Panc1 (cell line): ENCODE measurements at places on chromosomes 13 and 19.

GRCh38 chr19:16013181-16013850, 63.0 kb upstream of the TPM4 start:
- DNase-seq, result no peak

- DNase-seq, result no peak
Measured at GRCh38 chr19:14182476-14182875, 23.5 kb downstream of the ADGRL1 start.

DNA sequence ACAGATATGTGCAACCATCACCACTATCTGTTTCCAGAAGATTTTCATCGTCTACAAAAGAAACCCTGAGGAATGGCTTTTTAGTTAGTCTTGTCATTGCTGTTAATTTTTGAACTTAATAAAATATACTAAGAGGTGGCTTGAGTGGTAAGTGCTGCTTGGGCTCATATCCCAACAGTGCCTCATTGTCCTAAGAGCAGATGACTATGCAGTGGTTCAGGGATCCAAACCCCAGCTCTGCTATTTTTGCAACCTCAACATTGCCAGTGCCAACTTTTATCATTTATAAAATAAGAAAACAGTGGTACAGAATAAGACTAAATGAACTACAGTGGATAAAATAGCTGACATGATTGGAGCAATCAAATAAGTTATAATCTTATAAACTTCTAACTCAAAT, 123.2 kb upstream of the SLC7A1 start:
- DNase-seq, result no peak

- DNase-seq, result no peak
Measured at GRCh38 chr19:3262362-3262761, 37.9 kb downstream of the CELF5 start.

- no peak for DNase-seq
Measured at GRCh38 chr19:44847144-44848035, 1.3 kb downstream of the NECTIN2 start.

DNA sequence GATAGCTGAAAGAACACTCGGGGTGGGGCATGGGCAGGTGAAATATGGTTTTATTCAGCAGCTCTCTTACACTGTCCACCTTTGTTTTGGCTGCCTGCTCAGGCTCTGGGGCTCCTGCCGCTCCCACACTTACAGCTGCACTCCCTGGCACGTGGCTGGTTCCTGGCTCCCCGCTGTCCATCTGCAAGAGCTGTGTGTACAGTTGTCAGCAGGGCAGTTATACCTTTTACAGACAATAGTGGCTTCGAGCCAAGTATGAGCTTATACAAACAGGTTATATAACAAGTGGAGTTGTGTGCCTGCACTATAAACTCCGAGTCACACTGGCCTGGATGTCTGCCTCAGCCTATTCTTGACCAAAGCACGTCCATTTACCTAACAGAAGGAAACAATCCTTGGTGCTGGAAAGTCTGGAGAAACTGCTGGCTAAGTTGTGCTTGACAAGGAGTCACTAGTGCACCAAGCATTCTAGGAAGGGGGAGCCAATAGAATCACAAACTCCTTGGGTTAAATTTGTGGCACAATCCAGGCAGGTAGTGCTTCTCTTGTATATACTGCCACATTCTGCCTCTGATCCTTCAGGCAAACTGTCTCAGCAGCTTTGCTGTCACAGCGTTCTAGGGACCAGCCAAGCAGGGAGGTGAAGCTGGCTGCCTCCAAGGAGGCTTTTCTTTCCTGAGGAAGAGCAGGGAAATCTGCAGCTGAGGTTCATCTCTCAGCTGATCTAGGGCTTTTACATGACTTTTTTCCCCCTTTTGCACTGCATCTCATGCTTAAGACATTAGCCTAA, 68.2 kb downstream of the NHLRC3 start:
- no peak for DNase-seq

DNA sequence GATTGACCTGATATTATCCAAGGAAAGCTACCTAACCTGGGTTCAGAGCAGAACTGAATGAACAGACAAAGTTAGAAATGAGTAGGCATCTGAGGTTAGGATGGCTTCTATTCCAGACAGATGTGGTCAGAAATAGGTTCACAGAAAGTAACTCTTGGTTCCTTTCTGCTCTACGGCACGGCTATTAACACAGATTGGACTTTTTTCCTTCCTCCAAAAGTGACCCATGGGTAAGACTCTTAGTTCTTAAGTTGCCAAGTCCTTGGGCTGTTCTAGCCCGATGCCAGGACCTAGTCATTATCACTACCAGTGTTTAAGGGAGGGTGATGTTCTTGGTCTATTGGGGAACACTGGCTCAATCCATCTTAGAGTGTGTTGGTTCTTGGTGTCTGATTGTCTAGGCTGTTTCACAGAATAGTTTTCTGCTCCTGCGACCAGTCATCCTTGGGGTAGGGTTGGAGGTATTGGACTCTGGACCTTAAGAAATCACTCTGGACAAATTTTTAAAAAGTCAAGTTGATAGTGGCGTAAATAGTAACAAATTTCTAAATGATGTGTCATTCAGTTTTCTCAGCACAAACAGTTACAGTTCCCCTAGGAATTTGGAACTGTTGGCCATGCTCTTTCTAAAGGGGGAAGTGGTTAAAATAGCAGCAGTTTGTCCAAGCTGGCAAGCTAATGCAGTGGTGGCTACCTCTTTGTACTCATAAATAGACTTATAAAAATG, 60.1 kb upstream of the MYCBP2 start:
- DNase-seq, result no peak

DNA sequence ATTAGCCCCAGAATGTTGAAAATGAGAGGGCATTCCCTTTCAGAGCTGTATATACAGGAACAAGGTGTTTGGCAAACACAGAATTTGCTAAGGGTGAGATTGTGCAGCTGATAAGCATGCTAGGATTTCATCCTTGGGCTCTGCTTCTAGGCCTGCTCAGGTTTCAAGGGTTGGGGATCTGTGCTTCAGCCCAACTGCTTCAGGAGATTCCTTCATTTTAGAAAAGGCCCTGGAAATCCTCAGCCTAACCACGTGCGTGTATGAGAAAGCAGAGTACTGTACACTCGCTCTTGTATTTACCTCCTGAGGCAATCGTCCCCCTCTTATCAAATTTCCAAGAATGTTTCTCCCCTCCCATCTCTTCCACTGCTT, 291.6 kb upstream of the ARGLU1 start:
- DNase-seq, result no peak

- no peak for DNase-seq
Measured at GRCh38 chr13:49627831-49628652, at the start of gene ARL11. ARL11 (plus strand) TSS chr13:49628507; CDS start chr13:49630448, 1,941 bp downstream.

DNA sequence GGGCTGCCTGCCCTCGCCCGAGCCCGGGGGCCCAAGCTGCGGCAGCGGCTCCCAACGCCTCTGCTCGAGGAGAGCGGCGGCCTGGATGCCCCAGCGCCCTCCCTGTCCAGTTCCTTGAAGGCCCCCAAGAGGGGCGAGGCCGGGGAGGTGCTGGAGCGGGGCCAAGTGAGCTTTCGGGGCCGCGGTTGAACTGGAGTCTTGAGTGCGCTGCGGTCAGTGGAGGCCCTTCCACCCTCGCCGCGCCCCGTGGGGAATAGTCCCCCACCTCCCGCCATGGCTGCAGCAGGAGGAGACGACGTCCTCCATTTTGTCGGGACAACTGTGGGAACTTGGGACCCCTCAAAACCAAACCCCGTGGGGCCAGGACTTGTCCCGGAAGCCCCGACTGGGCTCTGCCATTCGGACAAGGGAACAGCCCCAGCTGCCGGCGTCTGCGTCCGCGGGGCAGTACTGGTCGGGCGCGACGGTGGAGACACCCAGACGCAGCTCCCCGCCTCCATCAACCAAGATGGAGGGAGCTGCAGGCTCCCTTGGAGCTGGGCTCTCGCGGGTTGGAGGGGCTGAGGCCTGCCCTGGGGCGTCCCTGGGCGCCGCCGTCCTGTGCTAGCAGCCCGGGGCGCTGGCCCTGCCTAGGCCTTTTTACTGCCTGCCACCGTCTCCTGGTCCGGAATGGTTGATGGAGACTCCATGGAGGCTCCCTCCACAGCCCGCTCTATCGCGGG, 736 bp upstream of the ZMYM5 start:
- DNase-seq, result no peak

DNA sequence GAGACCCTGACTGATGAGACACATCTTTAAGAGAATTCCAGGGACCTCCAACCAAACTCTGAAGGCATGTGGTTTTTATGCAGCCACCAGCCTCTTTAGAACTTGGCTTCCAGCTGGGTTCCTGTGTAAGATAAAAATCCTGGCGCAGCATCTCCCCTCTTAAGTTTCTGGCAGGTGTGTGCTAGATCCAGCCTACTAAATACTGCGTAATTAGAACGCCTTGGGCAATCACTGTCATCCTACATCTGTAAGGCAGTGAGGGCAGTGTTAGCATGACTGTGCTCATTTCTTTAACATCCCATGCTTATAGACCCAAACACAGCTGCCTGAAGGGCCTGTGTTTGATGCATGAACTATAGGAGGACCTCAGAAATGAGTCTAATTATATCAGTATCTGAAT, 173.5 kb upstream of the OBI1 start:
- no peak for DNase-seq

DNA sequence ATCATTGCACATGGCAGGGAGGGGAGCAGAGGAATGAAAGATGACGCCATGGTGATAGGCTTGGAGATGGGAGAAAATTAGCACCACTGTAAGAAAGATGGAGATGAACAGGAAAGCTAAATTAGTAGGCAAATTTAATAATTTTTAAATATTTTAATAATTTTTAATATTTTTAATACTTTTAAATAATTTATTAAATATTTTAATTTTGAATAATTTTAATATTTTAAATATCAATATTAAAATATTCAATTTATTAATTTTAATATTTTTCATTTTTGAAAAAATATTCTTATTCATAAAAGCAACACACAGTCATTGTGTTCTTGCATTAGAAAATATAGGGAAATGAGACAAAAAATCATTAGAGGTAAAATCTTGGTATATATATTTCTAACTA, 15.9 kb upstream of the KL start:
- no peak for DNase-seq

DNA sequence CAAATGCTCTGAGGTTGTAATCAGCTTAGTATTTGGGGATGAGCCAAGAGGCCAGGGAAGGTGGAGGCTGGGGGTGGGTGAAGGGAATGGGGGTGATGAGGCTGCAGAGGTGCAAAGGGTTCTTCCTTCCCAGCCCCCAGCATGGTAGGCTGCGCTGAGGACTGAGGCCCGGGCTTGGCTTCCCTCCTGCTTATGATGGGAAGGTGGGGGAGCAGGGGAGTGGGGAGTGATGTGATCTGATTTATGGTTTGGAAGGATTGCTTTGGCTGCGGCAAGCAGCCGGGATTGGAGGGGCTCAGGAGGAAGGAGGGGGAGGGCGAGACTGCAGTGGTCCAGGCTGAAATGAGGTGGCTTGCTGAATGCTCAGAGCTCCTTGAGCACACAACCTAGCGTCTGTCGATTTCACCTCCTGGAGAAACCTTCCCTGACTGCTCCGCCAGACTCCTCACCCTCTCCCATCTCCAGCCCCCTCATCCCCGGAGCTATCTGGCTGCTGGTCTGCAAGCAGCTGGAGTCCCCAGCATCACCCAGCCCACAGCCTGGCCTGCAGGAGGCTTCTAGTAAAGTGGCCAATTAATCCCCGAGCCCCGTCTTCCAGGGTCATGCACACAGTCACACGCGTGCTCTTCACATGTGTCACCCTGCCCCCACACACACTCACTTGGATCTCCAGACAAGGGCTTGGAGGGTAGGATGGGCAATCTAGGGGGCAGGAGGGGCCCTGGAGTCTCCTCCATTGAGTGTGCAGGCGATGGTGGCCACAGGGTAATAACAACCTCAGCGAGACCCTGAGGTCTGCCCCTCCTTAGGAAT, 757 bp upstream of the CLEC11A start:
- DNase-seq, result no peak
